NCI-H1694 (cell line): ENCODE measurements at places on chromosomes 7 and 10.

DNA sequence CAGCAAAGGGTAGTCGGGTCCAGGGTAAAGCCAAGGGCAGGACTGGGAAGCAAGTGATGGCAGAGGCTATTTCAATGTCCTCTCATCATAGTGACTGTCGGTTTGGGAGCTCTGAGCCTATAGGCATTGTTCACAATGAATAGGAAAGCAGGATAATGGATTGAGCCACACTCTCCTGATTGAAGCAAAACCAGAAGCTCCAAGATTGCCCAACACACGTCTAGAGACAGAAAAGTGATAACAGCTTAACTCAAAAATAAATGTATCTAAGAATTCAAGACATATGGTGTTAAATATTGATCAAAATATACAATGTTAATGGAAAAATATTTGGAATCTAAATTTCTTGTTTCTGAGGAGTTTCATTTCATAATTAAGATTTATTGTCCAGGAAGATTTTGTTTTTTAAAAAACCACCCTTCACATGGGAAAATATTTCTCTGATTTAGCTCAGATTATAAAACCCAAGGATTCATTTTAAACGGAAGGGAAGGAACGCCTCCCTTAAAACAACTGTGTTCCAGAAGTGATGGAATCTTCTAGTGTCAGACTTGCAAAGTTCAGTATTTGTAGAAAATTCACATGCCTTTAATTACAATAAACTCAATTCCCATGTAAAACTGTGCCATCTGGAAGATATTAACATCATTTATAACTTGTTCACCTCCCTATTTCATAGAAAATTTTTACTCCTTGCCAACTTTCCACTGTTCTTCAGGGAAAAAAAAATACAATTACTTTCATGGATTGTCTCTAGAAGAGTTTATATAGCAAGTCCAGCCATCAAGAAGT is 54.5 kb downstream of the NRP1 start:
- no peak for DNase-seq

- DNase-seq, result no peak
These were observed 205.3 kb upstream of the HABP2 start for GRCh38 chr10:113347508-113347907.

- no peak for DNase-seq
These were observed 992.2 kb downstream of the PCDH15 start for GRCh38 chr10:53808677-53809372.

GRCh38 chr7:101156866-101157589 is 2.8 kb downstream of the AP1S1 start:
- DNase-seq, result no peak

- DNase-seq, result no peak
These were observed 414.6 kb downstream of the DNAJB6 start for GRCh38 chr7:157751406-157751805.

GRCh38 chr10:17214526-17214925 is 13.1 kb upstream of the TRDMT1 start:
- no peak for DNase-seq

DNA sequence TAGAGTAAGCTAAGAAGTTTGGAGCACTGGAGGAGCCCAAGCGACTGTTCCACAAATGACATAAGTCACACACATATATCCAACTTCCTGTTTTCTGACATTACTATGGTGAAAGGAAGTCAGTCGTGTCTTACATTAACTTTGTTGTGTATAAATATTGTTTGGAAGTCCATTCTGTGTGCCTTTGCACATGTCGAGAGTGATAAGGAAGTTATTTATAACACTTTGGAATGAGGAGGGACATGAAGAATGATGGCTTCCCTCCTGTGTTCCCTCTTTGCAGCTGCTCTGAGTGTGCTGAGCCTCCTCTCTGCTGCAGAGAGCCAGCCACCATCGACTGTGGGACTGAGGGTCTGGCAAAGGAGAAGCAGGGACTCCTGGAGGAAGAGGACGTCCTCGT is 40.4 kb upstream of the MGMT start:
- DNase-seq, result no peak
